GM23338 (cell line): ENCODE measurements at places on chromosomes 2 and 18.

- H3K36me3 ChIP-seq, result no peaks in the 10 kb centered on the region
- H3K27me3 ChIP-seq, result no peaks in the 10 kb centered on the region
- H3K27ac ChIP-seq, result no peak overlapping the region
Measured at GRCh38 chr18:2424420-2424819, 146.9 kb downstream of the METTL4 start.

- H3K4me1 ChIP-seq, result peaks cover 7% of the 10 kb centered on the region
- no peaks in the 10 kb centered on the region for H3K27me3 ChIP-seq
- H3K27ac ChIP-seq, result peak overlapping the region; percentile 99
- DNase-seq, result peak; percentile 42
Measured at GRCh38 chr2:27379836-27380625, 503 bp downstream of the ZNF513 start.

GRCh38 chr2:150486539-150487484, 655 bp downstream of the RND3 start:
- H3K27ac ChIP-seq, result no peak overlapping the region
- DNase-seq, result peak; percentile 30
- peaks cover 29% of the 10 kb centered on the region for H3K4me1 ChIP-seq
- no peaks in the 10 kb centered on the region for H3K27me3 ChIP-seq

GRCh38 chr2:66443186-66443978, 8.5 kb downstream of the MEIS1 start:
- peak overlapping the region; percentile 59 for H3K4me3 ChIP-seq
- H3K4me1 ChIP-seq, result peaks cover 85% of the 10 kb centered on the region
- peaks cover 100% of the 10 kb centered on the region for H3K27me3 ChIP-seq
- H3K27ac ChIP-seq, result no peak overlapping the region
- no peaks in the 10 kb centered on the region for H3K36me3 ChIP-seq

DNA sequence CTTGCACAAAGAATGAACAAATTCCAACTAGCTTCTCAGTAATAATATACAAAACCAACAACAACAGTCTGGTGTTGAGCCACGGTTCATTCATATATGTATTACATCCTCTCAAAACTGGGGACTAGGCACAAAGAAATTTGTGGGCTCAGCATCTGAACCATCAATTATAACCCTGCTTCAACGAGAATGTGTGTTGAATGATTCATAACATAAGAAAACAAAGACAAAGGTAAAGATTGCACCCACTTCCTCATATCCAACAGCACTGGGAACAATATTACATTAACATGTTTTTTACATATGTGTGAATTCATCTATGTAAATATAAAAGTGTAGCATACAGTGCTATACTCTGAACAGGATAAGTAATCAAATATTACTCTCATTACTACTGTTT, 144.8 kb downstream of the CDH2 start:
- H3K4me3 ChIP-seq, result no peak overlapping the region
- no peaks in the 10 kb centered on the region for H3K36me3 ChIP-seq
- H3K27me3 ChIP-seq, result no peaks in the 10 kb centered on the region
- peaks cover 30% of the 10 kb centered on the region for H3K4me1 ChIP-seq
- H3K27ac ChIP-seq, result no peak overlapping the region

- no peak overlapping the region for H3K27ac ChIP-seq
- no peaks in the 10 kb centered on the region for H3K27me3 ChIP-seq
- no peaks in the 10 kb centered on the region for H3K4me1 ChIP-seq
- DNase-seq, result no peak
Measured at GRCh38 chr2:236915726-236916125, 170.0 kb upstream of the COPS8 start.

DNA sequence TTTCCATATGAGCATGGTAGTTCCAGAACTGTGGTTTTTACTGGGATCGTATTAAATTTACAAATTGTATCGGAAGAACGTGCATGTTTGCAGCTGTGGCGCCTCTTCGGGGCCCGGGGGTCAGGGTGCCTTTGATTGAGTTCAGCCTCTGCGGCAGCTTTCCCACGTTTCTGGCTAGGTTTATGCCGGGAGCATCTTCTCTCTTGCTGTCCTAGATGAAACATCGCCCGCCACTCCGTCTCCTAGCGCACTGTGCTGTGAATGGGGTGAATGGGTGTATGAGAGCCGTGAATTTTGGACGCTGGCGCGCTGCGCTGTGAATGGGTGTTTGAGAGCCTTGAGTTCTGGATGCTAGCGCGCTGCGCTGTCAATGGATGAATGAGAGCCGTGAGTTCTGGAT, 12.3 kb downstream of the PDCD1 start:
- no peak overlapping the region for H3K27ac ChIP-seq
- H3K4me1 ChIP-seq, result no peaks in the 10 kb centered on the region; the same call in 1 of the 2 replicates
- H3K4me3 ChIP-seq, result no peak overlapping the region
- H3K36me3 ChIP-seq, result no peaks in the 10 kb centered on the region
- H3K27me3 ChIP-seq, result peaks cover 22% of the 10 kb centered on the region

DNA sequence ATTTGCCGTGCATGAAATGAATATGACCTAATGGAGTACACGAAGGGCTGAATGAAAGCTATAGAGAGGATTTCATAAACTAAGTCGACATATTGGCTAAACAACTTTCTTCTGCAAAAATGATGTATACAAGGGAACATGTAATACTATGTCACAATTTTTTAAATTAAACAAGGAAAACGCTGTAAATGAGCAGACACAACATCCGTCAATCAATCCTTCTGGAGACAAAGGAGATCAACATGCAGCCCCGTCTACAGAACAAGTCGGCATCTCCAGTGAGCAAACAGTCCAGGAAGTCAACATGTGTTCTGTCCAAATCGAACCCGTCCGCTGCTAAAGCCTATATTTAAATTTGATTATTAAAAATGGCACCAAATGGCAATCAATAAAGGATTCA, 180.8 kb downstream of the TCF4 start:
- H3K4me3 ChIP-seq, result no peak overlapping the region
- H3K36me3 ChIP-seq, result no peaks in the 10 kb centered on the region
- H3K27me3 ChIP-seq, result no peaks in the 10 kb centered on the region

- peaks cover 27% of the 10 kb centered on the region for H3K4me1 ChIP-seq
- no peak overlapping the region for H3K27ac ChIP-seq
- no peak for DNase-seq
- H3K4me3 ChIP-seq, result no peak overlapping the region
- no peaks in the 10 kb centered on the region; the same call in 1 of the 2 replicates for H3K36me3 ChIP-seq
- no peaks in the 10 kb centered on the region for H3K27me3 ChIP-seq
Measured at GRCh38 chr18:43757273-43757672, 480.0 kb upstream of the SYT4 start.

DNA sequence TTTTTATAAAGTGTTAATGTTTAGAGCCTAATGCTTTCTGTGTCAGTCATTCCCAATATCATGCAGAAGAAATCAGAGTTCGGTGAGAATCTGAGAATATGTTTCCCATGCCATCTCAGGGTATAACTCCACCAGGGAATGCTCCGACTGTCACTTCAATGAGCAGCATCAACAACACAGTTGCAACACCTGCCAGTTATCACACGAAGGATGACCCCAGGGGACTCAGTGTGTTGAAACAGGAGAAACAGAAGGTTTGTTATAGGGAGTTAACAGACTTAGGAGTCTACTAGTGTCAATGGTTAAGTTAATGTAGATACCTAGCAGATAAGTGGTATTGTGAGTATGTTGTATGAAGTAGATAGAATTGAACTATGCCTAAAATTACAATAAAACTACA, 31.0 kb downstream of the VAPA start:
- no peak for DNase-seq
- H3K36me3 ChIP-seq, result no peaks in the 10 kb centered on the region
- H3K27me3 ChIP-seq, result no peaks in the 10 kb centered on the region
- H3K27ac ChIP-seq, result no peak overlapping the region
- H3K4me1 ChIP-seq, result no peaks in the 10 kb centered on the region

- no peaks in the 10 kb centered on the region for H3K36me3 ChIP-seq
- H3K27ac ChIP-seq, result no peak overlapping the region
- H3K4me1 ChIP-seq, result no peaks in the 10 kb centered on the region
Measured at GRCh38 chr2:216732334-216732733, 37.0 kb upstream of the IGFBP5 start.

GRCh38 chr18:10164271-10165071, 250.7 kb downstream of the VAPA start:
- no peak overlapping the region for H3K27ac ChIP-seq
- H3K36me3 ChIP-seq, result no peaks in the 10 kb centered on the region
- DNase-seq, result no peak
- no peaks in the 10 kb centered on the region for H3K4me1 ChIP-seq
- H3K4me3 ChIP-seq, result no peak overlapping the region

- no peak for DNase-seq
- H3K4me1 ChIP-seq, result peaks cover 5% of the 10 kb centered on the region; the same call in 1 of the 2 replicates
- no peak overlapping the region for H3K4me3 ChIP-seq
- H3K27me3 ChIP-seq, result no peaks in the 10 kb centered on the region
- H3K27ac ChIP-seq, result no peak overlapping the region
Measured at GRCh38 chr2:2018713-2019410, 274.5 kb upstream of the PXDN start.

DNA sequence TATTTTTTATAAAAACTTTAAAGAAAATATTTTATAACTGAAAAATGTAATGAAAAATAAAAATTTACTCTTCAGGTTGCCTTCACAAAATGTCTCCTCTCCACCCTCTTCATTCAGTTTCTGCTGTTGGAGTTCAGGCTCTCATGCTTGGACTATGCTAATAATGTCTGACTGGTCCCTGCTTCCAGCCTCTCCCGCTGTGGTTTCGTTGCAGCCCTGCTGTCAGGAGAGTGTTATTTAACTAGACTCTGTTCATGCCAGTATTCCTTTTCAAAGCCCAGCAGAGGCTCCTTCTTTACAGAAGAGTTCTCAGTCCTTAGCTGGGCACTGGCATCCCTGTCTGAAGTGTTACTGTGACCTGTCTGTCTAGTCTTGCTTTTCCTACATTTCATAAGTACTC, 40.4 kb downstream of the CLIP4 start:
- no peaks in the 10 kb centered on the region for H3K27me3 ChIP-seq
- DNase-seq, result no peak
- no peaks in the 10 kb centered on the region for H3K36me3 ChIP-seq
- no peak overlapping the region for H3K27ac ChIP-seq

DNA sequence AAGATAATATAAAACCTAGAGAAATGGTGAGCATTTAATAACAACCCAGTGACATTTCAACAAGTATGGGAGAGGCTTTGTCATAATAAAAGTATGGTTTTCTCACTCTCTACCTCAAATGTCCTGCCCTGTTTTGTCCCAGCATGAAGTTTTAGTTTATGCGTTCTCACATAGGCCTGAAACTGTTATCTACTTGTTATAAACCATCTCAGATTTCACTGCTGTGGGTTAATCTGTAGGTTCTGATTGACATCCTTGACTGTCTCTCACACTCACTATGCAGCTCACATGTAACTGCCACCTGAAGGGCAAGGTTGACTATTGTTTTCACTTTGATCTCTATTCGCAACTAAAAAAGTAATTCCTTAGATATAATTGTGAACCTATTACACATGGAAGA, 44.9 kb downstream of the ZEB2 start:
- no peak overlapping the region for H3K4me3 ChIP-seq
- no peaks in the 10 kb centered on the region for H3K27me3 ChIP-seq

GRCh38 chr18:58606236-58606635, 22.7 kb downstream of the ALPK2 start:
- H3K27me3 ChIP-seq, result no peaks in the 10 kb centered on the region
- H3K27ac ChIP-seq, result no peak overlapping the region
- no peak overlapping the region for H3K4me3 ChIP-seq
- no peaks in the 10 kb centered on the region for H3K36me3 ChIP-seq

- peak; percentile 44 for DNase-seq
- no peak overlapping the region for H3K27ac ChIP-seq
- H3K36me3 ChIP-seq, result no peaks in the 10 kb centered on the region
- H3K27me3 ChIP-seq, result peaks cover 19% of the 10 kb centered on the region
Measured at GRCh38 chr2:25362434-25363145, 20.9 kb upstream of the DNMT3A start.

DNA sequence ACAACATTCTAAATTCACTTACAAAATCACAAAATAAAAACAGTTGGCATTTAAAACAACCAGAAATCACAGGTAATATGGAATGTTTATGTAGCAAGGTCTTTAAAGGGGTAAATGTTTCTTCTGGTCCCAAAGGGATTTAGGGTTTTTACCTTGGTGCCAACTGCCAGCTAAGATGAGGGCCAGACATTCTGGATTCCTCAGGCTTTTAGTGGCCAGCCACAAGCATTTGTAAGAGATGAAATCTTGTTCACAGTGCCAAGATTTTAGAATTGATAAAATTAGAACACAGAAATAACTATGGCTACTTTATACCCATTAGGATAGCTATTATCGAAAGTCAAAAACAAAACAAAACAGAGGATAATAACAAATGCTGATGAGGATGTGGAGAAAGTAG, 60.4 kb upstream of the CDKL4 start:
- H3K4me3 ChIP-seq, result no peak overlapping the region
- no peaks in the 10 kb centered on the region for H3K36me3 ChIP-seq
- H3K4me1 ChIP-seq, result peaks cover 28% of the 10 kb centered on the region
- DNase-seq, result no peak

DNA sequence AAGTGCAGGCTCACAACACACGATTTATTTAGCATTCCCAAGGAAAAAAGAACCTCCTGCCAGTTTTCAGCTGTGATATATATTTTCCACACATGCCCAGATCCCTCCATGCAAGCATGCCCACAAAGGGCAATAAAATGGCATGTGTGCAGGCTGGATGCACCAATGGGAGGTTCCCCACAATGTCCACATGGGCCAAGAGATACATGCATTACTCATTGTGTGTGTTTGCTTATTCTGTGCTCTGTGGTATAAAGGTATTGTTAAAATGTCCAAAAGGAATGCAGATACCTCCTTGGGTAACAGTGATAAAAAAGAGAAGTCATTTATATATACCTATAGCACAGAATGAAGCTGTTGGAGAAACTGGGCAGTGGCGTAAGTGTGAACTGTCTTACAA, 207.4 kb downstream of the FHOD3 start:
- no peaks in the 10 kb centered on the region for H3K4me1 ChIP-seq
- H3K27ac ChIP-seq, result no peak overlapping the region
- no peaks in the 10 kb centered on the region for H3K27me3 ChIP-seq
- H3K36me3 ChIP-seq, result no peaks in the 10 kb centered on the region
- DNase-seq, result no peak

DNA sequence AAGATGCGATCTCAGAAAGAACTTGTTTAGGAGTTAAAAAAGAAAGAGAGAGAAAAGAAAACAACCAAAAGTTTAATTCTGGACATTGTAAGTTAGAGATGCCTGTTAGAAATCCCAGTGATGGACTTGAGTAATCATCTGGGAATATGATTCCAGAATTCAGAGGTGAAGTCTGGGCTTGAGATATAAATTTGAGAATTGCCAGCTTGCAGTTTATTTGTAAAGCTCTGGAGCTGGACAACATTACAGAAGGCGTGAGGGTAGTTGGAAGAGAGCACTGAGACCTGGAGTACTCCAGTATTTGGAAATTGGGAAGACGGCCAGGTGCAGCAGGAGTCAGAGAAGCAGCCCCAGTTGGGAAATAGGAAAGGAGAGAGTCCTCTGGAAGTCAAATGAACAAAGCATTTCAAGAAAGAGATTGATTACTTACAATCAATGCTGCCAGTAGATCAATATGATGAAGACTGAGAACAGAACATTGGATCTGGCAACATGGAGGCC, 128.8 kb upstream of the ARHGAP28 start:
- no peaks in the 10 kb centered on the region for H3K27me3 ChIP-seq
- H3K4me3 ChIP-seq, result no peak overlapping the region
- no peak for DNase-seq

DNA sequence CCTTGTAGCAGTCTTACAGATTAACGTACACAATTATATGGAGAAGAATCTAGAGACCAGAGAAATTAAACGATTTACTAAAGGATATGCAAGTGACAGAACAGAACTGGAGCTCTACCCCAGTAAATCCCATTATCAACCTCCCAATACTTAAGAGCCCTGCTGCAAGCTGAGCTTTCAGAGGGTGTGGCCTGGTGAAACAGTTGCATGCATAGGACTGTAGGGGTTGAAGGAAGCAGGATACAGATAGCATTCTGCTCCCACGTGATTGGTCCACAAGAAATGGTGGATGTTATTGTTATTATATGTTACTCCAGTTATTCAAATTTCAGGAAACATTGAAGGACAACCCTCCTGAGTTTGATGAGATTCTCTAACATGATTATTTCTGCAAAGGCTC, 210.8 kb upstream of the THUMPD2 start:
- DNase-seq, result peak; percentile 15
- H3K4me3 ChIP-seq, result no peak overlapping the region
- no peaks in the 10 kb centered on the region for H3K36me3 ChIP-seq
- H3K27me3 ChIP-seq, result no peaks in the 10 kb centered on the region
